ENCODE measurements at places on chromosomes 11 and 22. TPM values are rescaled to one million over a fixed set of nuclear protein-coding genes. Genes with fewer than 3 reads are reported as not detected.
A peak's percentile ranks its signal among the peaks of the same experiment; 100 is the strongest.

- no peak for DNase-seq
These were observed 530.5 kb upstream of the CCDC90B start for GRCh38 chr11:83816572-83817187.

- DNase-seq = no peak
These were observed 50.3 kb downstream of the MICAL2 start for GRCh38 chr11:12160680-12161079.

DNA sequence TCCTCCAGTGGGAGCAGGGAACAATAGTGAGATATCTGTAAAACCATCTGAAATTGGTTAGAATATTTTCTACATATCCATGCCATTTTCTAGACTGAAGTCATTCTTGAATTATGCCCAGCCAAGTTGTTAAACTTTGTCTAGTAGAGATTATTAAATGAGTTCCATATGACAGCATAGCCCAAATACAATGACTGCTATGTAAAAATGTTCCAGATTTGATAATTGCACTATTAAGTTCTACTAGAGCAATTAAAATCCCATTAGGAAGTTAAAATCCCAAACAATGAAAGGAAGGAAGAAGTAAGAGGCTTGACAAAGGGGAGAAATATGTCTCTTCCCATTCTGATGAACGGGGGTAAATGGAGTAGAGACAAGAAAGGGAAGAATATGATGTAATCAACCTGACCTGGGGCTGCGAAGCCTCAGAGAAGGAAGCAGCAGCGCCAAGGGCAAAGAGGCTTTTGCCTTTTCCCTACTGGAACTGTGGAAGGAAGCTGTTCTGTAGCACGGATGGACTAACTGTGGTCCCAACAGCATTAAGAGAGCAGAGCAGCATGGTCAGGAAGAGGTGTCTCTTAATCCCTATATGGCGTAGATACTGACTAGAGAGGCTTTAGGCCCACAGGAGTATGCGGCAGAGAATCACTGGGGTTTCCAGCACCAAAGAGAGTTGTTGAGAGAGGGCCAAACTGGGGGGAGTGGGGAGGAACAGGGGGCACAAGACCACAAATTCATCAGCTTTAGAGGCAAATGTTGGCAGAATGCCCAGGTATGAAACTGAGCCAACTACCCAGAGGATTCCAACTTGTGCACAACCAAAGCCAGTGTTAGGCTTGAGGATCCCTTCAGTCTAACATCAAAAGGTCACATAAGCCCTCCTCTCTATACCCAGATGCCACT, 26.7 kb downstream of the RRP8 start:
- no peak for DNase-seq

CAPRIN1 gene
- total RNA-seq = 103 TPM

DNA sequence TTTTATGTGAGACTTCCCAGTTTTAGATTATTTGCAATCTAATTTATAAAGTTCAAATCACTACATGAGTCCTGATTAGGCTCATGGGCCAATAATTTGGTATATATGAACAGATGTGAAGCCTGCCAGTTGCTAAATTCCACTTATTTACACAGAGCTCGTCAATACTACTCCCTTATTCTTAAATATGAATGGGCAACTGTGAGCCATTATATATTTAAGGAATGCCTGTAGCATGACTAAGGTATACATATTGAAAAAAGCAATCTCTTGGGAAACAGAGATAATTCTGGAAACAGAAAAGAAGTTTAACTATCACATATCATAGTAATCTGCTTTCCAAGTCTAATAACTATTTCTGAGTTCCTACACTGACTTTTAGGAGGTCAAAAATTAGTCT, 27.0 kb downstream of the RBMXL2 start:
- DNase-seq = no peak

GRCh38 chr11:94722735-94723134, 45.4 kb upstream of the AMOTL1 start:
- DNase-seq = no peak

DNA sequence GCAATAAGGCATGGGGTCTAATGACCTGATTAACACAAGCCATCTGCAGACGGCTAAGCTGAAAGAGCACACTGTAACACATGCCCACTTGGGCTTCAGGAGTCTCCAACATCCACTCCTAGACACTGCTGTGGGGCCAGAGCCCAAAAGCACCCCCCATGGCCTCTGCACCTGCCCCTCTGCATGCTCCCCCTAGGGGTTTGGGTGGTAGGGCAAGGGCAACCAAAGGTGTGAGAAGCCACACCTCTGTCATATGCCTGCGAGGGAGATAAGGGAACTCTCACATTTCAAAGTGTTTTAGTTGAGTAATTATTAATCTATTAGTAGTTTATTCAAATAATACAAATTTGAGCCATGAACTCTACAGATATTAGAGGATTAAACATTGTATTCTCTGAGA, 30.8 kb downstream of the CTSC start:
- no peak for DNase-seq

- no peak for DNase-seq
These were observed 4.7 kb downstream of the DGCR8 start for GRCh38 chr22:20084547-20085413.

DNA sequence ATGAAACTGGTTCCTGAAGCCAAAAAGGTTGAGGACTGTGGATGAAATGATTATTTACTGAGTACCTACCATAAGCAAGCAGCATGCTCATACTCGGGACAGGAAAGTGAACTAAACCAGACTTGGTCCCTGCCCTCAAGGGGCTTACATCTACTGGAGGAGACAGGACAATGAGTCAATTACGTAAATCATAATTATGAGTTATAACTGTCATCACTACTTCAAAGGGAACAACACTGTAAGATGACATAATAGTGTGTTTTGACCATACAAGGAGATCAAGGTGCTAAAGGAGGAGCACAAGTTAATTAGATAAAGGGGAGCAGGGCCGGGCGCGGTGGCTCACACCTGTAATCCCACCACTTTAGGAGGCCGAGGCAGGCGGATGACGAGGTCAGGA, 2.5 kb downstream of the FAM227A start:
- no peak for DNase-seq

- DNase-seq = no peak
These were observed 113.3 kb downstream of the TRIM29 start for GRCh38 chr11:120024586-120024985.

DNA sequence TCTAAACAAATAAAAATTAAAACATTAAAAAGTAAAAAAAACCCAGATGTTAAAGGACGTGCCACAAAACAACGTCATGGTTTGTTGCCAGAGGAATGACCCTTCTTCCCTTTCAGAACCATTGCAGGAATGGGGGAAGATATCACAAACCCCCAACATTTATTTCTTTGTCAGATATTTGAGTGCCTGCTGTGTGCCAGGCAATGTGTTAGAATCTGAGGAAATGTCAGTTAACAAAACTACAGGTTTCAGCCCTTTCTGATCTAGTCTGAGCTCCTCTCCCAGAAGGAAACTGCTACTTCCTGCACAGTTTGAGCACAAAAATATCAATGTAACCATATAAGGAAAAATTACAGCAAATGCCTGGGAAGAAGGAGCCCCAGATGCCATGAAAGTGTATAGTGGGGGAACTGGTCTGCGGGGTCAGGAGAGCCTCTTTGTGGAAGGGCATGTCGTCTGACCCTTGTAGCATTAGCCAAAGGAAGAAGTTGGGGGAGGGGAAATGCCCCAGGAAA, 7.1 kb upstream of the NHERF4 start:
- DNase-seq = no peak

DNA sequence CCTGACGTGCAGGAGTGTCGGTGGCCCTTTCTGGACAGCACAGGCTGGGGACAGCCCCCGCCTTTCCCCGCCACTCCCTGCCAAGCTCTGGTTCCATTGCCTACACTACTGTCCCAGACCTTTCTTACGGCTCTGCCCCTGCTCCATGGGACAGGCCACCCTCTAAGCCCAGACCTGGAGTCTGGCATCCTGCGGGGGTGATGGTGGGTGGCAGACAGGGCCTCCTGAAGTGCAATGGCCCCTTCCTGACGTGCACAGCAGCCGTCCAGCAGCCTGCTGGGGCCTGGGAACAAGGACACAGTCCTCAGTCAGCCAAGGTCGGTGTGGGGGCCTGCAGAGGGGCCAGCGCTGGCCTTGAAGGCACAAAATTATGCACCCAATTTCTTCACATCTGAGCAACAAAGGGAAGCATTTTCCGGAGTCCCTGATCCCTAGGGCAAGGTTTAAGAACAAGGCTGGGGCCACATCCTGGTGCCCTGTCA, 79.7 kb upstream of the KCNQ1OT1 start:
- peak; percentile 1 for DNase-seq

SYT13 gene
- 0.93 TPM for total RNA-seq

DNA sequence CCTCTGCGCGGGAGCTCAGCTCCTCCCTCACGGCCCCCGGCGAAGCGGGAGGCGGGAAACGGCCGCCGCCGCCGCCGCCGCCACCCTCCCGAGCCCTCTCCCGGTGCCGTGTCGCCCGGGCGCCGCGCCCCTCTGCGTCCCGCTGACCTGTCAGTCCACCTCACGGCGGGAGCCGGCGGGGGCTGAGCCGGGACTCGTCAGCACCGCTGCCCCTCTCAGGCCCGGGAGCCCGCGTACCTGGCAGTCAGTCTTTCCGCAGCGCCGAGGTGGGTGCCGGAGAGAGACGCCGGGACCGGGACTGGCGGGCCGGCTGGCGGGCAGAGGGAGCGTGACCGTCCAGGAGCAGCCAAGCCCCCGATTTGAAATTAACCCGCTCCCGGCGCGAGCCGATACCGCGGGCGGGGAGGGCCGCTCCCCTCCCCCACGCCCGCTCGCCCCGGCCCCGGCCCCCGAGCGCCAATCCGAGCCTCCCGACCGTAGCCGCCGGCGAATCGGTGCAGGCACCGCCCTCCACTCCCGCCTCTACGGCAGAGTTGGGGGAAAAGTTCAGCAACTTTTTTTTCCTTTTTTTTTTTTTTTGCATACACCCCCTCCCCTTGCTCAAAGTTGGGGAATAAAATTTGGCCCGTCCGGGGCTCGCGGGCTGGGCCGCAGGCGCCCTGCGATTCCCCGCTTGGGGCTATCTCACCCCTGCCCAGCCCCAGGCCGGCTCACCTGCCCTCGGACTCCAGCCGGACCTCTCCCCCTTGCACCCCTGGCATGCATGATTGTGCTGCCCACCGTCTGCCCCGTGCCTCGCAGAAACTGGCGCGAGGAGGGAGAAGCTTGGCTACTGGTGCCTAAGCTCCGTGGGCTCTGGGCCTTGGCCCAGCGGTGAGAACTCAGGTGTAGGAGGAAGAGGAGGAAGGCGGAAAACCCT, 774 bp upstream of the E2F8 start:
- peak; percentile 10 for DNase-seq

DNA sequence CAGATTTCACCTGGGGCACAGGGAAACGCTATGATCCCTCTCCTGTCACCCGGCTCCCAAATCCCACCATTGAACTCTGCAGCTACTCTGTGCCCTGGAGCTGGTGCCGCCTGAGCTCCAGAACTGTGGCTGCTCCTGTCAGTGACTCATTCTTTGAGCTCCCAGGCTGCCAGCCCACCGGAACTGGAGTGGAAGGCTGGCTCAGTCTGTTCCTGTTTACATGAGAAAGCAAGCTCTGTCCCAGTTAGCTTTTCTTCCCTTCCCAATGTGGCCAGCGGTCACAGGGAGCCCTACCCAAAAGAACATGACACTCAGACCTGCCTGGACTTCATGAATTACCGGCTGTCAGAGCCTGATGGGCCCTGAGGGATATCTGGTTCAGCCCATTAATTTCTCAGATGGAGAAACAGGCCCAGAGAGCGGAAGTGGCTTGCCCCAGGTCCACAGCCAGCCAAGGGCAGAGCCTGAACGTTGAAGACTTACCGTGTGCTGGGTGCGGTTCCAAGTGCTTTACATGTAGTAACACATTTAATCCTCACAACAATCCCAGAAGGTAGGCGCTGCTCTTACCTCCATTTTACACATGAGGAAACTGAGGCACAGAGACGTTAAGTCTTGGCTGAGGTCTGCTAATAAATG, 23.8 kb upstream of the IGSF22 start:
- DNase-seq = no peak

DNA sequence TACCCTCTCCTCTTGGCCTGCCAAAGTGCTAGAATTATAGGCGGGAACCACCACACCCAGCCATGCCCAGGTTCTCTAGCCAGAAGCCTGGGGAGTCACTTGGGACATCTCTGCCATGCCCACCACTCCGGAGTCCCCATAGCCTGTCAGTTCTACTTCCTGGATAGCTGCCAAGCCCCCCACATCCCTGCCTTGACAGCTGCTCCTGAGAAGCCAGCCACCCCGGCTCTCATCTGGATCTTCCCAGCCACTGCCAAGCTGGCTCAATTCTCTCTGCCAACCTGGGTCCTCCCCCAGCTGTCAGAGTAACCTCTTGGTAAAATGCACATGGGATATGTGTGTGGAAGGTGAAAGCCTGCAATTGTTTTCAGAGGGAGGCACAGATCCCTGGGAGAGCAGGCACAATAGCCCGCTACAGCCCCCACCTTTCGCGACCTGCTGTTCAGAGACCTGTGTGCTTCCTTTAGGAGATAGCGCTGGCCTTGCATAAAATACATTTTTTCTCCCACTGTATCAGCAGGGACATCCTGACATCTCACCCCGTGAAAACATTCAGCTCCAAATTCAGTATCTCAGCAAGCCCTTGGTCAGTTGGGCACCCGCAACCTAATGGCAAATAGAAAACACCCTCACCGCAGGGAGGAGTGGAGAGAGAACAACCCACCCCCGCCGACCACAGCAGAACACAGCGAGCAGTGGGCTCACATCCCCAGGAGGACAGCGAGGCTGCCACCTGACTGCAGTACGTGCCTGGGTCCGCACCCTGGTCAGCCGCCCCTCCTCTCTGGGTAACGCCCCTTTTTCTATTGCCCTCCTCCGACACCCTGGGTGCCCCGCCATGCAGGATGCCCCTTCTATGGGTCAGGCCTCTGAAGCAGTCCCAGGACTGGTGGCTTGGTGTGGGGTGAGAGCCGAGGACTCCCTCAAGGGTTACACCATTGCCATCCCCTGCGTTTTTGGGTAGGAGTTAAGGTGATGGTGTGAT, 1342.2 kb downstream of the BRD1 start:
- DNase-seq = no peak

UPB1 gene
- 1.3 TPM for total RNA-seq

TP53AIP1 gene
- not detected for total RNA-seq

DNA sequence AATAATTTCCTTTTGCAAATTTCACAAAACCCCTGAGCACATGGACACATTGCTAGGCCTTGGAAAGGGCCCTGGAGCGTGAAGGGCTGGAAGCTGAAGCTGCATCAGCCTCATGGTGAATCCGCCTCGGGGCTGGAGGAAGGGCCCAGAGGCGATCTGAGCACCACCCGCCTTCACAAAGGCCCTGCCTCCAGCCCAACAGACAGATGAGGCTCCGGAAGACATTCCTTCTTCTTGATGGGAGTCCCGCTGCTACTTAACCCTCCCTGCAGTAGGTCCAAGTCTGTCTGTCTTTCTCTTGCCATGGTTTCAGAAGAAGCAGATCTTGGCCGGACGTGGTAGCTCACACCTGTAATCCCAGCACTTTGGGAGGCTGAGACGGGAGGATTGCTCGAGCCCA, 16.5 kb downstream of the ARRB1 start:
- no peak for DNase-seq
